Adrenal gland (tissue), 19 donors: ENCODE measurements at places on chromosomes 3 and 15. TPM values are rescaled to one million over a fixed set of nuclear protein-coding genes. Genes with fewer than 3 reads are reported as not detected.
A peak's percentile ranks its signal among the peaks of the same experiment; 100 is the strongest.

DNA sequence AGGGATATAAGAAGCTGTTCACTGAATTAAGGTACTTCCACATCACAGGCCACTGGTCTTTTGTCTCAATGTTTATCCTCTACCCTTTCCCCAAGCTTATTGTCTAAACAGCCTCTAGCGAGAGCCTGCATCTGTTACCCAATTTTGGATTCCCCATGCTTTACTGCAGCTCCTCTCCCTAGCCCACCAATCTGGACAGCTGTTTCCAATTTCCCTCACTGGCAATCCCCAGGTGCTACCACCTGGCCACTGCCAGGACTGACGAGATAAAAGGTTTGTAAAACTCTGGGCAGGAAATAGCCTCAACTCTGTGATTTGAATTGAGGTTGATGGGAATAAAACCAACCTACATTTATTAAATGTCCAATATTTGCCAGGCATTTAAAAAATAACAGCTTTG, 58.0 kb upstream of the TEX9 start:
- H3K27ac ChIP-seq: no peak overlapping the region
- H3K4me1 ChIP-seq: no peaks in the 10 kb centered on the region
- H3K36me3 ChIP-seq: no peaks in the 10 kb centered on the region

DNA sequence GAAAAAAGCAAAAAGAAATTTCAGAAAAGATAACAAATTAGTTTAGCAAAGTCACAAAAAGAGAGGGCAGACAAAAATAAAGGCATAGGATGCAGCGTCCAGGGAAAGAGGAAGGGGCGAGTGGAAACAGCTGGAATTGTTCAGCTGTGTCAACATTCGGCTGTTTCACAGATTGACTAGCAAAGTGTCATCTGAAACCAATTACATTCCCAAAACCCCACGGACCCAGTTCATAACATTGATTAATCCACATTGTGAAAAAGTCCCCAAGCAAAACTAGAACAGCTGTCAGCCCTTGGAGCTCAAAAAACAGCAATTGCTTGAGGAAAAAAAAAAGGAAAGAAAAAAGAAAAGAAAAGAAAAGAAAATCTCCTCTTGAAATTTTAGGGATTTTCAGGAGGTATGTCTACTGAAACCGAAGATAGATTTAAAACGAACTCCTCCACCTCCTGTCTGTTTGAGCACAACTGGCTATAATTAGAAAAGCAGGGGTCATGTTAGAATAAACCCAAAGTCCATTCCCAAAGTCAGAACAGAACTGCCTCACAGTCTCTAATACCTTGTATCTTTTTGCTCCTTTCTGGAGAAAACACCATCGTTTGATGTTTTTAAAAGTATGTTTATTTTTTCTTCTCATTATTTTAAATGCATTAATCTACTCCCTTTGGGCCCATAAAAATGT, 159.6 kb downstream of the RORA start:
- no peak for DNase-seq
- H3K27ac ChIP-seq: no peak overlapping the region
- H3K27me3 ChIP-seq: no peaks in the 10 kb centered on the region
- H3K4me1 ChIP-seq: no peaks in the 10 kb centered on the region
- no peak overlapping the region for H3K4me3 ChIP-seq

GRCh38 chr3:116001151-116001621, 377.9 kb downstream of the GAP43 start:
- H3K27ac ChIP-seq: no peak overlapping the region
- H3K36me3 ChIP-seq: no peaks in the 10 kb centered on the region
- H3K4me3 ChIP-seq: no peak overlapping the region
- no peak for DNase-seq

GRCh38 chr15:75532413-75533250, 46.5 kb downstream of the PTPN9 start:
- H3K36me3 ChIP-seq: no peaks in the 10 kb centered on the region
- peaks cover 27% of the 10 kb centered on the region for H3K4me1 ChIP-seq
- H3K27me3 ChIP-seq: no peaks in the 10 kb centered on the region
- peak overlapping the region; percentile 73 for H3K27ac ChIP-seq
- no peak overlapping the region for H3K4me3 ChIP-seq
- peak; percentile 67 for DNase-seq

XCR1 gene
- under 0.01 TPM for total RNA-seq

SPSB4 gene
- 1.8 TPM for total RNA-seq

CCR1 gene
- 5.0 TPM for total RNA-seq

DNA sequence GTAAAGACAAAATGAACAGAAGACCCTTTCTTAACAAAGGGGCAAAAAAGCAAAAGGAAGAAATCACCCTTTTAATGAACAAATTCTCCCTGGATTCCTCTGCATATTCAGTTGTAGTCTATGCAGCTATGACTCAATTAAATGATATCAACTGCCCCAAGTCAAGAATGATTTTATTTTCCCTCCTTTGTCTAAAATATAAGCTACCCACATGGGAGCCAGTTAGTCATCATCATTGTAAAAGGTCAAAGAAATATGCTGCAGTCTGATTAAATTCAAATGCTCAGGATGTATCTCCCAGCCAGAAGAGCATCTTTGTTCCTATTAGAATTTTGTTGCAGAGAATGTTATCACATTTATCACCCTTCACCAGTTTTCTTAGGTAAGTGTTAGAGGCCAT, 84.0 kb downstream of the SST start:
- H3K4me3 ChIP-seq: no peak overlapping the region
- H3K36me3 ChIP-seq: no peaks in the 10 kb centered on the region
- no peaks in the 10 kb centered on the region for H3K4me1 ChIP-seq
- H3K27me3 ChIP-seq: no peaks in the 10 kb centered on the region
- no peak overlapping the region for H3K27ac ChIP-seq

DNA sequence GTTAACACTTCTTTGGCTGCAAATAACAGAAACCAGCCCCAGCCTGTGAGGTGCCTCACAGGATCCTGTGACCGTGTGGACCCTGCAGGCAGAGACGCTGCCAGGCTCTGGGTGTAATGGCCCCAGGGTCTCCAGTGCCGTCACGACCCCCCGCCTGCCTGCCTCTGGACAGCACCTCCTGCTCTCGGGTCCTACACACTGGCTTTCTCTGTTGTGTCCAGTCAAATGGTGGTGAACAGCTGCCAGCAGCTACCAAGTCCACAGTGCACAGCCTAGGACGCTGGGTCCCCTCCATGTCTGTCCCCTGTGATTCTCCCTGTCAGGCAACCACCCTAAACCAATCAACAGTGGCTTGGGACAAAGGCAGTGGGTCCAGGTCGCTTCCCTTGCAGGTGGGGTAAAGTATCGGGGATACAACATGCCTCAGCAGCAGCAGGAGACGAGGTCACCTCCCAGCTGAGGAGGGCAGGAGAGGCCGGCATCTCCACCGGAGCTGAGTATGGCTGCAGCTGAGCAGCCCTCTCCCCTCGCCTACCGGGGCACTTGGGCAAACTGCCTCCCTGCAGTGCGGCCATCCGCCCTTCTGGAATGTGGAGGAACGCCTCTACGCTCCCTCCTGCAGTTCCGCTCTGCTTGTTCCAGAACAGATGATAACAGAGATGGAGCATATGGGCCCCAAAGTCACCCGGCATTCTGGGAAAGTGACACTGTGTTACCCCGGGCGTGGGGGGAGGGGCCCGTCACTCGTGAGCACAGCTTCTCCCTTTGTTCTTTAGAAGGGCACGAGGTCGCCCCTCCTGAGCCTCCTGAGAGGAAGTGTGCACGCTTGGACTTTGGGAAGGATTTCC, 21.1 kb upstream of the SKOR1 start:
- DNase-seq: no peak
- H3K27ac ChIP-seq: no peak overlapping the region
- no peaks in the 10 kb centered on the region for H3K4me1 ChIP-seq
- no peaks in the 10 kb centered on the region for H3K36me3 ChIP-seq
- H3K4me3 ChIP-seq: no peak overlapping the region
- H3K27me3 ChIP-seq: no peaks in the 10 kb centered on the region

MASP1 gene
- 4.2 TPM for total RNA-seq

GRCh38 chr15:64562003-64562640, 101.7 kb downstream of the ZNF609 start:
- H3K4me3 ChIP-seq: no peak overlapping the region
- H3K36me3 ChIP-seq: no peaks in the 10 kb centered on the region
- H3K27me3 ChIP-seq: no peaks in the 10 kb centered on the region
- no peak overlapping the region for H3K27ac ChIP-seq

DNA sequence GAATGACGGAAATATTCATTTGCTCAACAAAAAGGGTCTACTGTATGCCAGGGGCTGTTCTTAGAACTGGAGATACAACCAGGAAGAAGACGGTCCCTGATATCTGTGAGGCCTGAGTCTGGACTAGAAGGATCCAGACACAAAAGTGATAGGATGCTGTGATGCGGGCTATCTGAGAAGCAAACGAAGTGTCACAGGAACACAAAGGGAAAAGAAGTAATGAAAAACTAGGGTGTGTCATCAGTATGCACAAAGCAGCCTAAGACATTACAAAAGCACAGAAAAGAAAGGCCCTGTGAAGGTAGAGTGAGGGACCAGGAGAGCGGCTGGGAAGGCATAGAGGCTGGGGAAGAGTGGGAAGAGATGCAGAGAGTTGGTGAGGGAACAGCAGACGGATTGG, 63.3 kb upstream of the C3orf80 start:
- DNase-seq: no peak
- H3K27ac ChIP-seq: no peak overlapping the region
- no peak overlapping the region for H3K4me3 ChIP-seq
- no peaks in the 10 kb centered on the region for H3K27me3 ChIP-seq

ZNF609 gene
- 24.6 TPM for total RNA-seq

SPCS1 gene
- total RNA-seq: 245 TPM

POPDC2 gene
- total RNA-seq: 8.0 TPM

ANKDD1A gene
- 31.2 TPM for total RNA-seq

NPAP1 gene
- total RNA-seq: 0.28 TPM

ZKSCAN7 gene
- total RNA-seq: 3.9 TPM

DNA sequence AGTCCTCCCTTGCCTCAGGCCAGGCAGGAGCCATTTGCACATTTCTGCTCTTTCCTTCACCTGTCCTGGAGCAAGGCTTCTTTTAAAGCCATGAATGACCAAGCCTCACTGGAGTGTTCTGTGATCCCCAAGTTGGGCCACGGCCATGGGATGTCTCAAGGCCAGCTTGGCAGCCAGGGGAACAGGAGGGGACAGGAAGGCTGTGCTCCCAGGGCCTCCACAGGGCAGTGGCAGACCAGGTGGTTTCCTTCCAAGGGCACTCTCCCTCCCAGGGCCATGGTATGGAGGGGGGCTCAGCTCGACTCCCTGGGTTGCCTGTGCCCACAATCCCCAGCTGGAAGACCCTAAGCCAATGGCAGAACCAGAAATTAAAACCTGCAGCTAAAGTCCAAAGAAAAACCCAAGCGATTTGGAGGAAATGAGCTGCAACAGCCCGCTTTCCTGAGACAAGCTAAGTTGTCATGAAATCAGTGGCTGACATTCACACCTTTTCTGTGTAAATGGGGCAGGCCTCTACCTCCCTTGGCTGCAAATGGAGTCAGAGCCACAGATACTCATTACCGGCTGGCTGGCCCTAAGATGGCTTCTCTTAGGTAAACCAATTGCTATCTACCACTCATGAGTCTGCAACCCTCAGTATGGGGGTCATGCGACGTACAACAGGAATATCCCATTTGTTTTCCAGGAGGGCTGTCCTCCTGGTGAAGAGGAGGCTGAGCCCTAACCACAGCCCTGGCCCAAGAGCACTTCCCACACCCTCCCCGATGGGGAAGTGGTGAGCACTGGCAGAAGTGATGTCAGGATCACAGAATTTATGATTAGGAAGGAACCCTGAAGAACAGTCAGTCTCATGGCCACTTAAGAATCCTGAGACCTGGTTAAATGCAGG, 83.3 kb downstream of the SNRK start:
- no peak overlapping the region for H3K4me3 ChIP-seq
- DNase-seq: no peak
- no peaks in the 10 kb centered on the region for H3K4me1 ChIP-seq
- H3K36me3 ChIP-seq: no peaks in the 10 kb centered on the region

DNA sequence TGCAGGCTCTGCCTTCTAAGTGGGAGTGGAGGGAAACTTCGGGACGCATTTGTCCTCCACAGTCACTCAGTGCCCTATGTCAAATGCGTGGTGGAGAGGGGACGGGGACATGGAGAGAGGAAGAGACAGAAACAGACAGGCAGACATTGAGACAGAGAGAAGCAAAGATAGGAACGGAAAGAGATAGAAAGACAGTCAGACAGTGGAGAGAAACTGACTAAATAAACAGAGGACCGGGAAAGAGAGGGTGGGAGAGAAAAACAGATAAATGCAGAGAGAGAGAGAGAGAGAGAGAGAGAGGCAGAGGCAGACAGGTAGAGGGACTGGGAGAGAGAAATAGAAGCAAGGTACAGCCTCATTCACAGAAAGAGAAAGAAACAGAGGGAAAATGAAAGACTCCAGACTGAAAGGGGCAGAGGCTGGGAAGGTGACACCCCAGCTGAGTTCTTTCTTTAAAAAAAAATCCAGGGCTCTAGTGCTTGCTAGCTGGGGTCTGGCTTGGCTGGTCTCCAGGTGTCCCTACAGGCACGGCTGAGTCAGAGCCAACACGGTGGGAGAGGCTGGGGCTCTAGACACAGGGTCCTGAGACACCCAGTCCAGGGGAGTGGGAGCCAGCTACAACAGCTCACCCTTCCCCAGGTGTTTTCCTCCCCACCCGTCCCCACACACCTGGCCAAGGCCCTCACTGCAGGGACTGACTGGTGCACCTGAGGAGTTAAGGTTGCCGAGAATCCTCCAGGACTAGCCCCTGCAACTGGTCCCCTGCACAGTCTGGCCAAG, 506.1 kb upstream of the PROK2 start:
- H3K27me3 ChIP-seq: no peaks in the 10 kb centered on the region
- no peak for DNase-seq
- no peaks in the 10 kb centered on the region for H3K4me1 ChIP-seq

GRCh38 chr3:97949743-97950142, 22.5 kb downstream of the RIOX2 start:
- no peak overlapping the region for H3K27ac ChIP-seq

DNA sequence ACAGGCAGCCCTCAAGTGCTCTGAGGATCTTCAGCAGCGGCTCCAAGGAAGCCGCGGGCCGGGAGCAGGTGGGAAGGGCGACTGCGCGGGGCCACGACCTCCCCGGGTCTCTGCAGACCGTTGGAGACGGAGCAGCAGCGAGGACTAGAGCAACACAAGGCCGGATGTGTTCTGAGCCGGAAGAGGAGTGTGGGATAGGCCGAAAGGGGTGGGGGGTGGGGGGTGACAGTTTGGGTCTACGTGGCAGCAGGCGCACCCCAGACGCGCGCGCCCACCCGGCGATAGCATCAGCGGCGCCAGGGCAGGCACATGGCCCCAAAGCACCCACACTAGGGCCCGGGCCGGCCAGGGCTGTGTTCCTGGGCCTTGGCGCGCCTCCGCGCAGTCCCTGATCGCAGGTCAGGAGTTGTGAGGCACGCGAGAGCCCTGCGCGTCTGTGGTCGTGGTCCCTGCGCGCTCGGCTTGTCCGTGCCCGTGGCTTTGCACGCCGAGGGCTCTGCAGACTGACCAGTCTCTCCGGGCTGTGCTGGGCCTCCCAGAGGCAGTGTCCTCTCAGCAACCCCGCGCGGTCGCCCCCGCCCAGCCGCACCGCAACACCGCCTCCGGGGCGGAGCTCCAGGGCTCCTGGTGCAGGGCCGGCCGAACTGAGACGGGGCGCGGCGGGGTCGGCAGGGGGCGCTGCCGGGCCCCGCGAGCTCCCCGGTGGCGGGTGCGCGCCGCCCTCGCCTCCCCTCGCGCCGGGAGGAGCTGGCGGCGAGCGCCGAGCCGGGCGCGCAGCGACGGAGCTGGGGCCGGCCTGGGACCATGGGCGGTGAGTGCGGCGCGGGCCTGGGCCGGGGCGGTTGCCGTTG, at the start of gene PXYLP1:
Gene PXYLP1, plus strand, starts transcription at position 725 of the 851 bp plus-strand sequence. CDS start 28,351 bp downstream, outside the sequence.
- peak within 1 kb of the TSS; percentile 49 for H3K4me3 ChIP-seq
- DNase-seq: peak; percentile 94
- H3K4me1 ChIP-seq: peaks cover 13% of the 10 kb centered on the region
- H3K27me3 ChIP-seq: no peaks in the 10 kb centered on the region
- H3K36me3 ChIP-seq: no peaks in the 10 kb centered on the region
